AG09309 (cell line): ENCODE measurements at places on chromosomes 6 and 20.

DNA sequence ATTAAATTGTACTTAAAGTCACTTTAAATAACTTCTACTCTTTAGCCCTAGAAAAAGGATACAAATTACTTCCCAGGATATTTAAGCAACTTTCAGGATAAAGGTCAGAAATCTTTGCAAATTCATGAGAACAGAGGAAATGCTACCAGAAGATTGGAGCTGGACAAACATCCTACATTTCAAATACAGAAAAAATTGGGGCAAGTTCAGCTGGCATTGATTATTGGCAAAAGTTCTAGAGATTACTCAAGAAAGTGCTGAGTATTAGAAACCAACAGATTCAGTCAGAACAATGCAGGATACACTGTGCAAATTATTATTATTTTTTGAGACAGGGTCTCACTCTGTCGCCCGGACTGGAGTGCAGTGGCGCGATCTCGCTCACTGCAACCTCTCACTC, 6.0 kb downstream of the SLC22A23 start:
- no peak for DNase-seq

DNA sequence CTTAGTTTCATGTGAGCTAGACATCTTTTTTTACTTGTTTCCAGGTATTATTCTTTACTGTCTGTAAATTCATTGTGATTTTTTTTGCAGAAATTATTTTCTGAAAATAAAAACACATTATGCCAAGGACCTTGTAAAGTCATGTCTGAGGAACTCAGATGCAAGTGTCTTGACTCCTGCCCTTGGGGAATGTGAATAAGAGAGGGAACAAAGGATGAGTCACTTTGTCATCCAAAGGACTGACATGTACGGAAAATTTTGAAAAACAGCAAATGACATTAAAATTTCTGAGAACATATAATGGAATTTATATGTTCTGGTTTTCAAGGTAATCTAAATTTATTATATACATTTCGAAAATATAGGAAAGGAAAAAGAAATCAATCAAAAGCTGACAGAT, 660.4 kb downstream of the CD109 start:
- DNase-seq, result no peak

DNA sequence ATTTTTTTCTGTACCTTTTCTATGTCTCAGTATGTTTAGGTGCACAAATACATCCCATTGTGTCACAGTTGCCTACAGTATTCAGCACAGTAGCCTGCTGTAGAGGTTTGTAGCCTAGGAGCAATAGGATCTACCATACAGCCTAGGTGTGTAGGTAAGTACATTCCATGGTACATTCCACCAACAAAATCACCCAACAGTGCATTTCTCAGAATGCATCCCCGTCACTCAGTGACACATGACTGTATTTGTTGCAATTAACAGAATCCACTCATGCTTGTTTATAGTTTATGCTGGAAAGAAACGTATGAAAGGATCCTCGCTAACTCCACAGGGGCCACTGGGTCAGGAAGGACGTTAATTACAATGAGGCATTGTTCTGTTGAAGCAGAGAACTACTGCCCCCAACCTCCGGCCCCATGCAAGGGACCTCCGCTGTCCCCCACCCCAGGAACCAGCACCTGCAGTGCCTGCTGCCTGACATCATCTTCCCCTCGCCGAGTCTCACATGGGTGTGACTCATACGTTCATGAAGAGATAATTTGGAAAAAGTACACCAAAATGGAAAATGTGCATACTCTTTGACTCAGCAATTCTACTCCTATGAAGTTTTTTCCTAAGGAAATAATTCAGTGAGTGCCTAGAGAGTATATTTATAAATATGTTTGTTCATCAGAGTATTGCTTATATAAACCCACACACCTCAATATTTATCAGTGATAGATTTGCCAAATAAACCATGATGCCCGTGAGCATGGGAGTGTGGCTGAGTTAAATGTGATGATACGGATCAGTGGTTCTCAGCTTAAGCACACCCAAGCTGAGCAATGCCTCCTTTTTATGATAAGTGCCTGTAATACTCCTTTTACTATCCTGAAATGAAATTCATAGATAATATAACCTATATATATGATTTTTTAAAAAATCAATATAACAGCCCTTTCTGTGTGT, 156.4 kb upstream of the ECI2 start:
- no peak for DNase-seq

DNA sequence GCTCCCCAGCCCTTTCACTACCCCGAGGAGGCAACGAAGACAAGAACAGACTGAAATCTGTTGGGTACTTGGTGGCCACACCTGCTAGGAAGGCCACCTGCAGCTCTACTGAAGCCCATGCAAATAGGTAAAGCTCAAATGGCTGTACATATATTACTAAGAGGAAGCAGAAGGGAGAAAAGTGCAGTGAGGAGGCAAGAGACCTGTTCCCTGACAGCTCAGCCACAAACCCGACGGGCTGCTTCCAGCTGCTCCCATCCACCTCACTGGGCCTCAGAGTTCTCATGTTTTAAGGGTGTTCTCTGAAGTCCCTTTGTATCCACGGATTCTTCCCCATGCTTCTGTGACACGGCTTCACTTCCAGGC, 24.6 kb downstream of the TRAM2 start:
- no peak for DNase-seq

DNA sequence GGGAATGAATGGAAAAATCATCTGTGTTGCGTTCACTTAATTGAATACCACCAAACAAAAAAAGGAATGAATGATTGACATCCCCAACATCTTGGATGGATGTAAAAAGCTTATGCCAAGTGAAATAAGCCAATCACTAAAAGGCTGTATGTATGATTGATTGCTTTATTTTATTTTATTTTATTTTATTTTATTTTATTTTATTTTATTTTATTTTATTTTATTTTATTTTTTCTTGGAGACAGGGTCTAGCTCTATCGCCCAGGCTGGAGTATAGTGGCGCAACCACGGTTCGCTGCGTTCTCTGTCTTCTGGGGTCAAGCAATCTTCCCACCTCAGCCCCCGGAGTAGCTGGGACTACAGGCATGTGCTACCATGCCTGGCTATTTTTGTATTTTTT, 263.3 kb downstream of the CDKAL1 start:
- no peak for DNase-seq

DNA sequence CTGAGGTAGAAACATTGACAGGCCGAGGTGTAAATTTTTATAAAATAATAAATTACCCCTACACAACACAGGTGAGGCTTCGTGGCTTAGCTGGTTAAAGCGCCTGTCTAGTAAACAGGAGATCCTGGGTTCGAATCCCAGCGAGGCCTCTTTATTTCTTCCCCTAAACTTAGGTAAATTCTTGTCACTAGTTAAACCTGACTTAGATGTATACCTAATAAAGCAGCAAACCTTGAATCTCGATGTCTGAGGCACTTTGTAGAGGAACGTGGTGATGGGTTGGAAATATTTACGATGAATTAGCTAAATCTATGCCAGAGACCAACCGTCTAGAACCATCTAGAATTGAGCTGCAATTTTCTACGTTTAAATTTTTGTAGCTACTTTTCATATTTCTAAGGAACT, 185.6 kb downstream of the OR2B2 start:
- no peak for DNase-seq

GRCh38 chr6:140956571-140957369, 1176.0 kb upstream of the GJE1 start:
- no peak for DNase-seq

DNA sequence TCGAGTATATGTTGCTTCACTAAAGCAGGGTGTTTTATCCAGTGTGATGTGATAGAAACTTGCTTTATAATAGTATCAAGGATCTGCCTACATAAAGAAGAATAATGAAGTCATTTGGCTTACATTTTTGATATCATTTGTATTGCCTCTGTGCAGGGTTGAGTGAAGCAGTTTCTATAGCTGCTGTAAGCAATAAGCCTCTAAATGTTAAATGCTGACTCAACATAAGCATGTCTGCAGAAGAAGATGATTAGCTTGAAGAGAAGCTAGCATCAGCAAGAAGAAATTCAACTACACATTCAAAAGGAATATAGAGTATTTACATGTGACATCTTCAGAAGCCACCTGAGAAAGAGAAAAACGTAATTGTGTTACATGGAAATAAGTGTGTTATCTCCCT, 17.6 kb downstream of the SLC35F1 start:
- DNase-seq, result no peak

- no peak for DNase-seq
Measured at GRCh38 chr20:13687815-13688214, 49.1 kb upstream of the TASP1 start.

GRCh38 chr6:19354181-19354580, 483.0 kb upstream of the ID4 start:
- no peak for DNase-seq

DNA sequence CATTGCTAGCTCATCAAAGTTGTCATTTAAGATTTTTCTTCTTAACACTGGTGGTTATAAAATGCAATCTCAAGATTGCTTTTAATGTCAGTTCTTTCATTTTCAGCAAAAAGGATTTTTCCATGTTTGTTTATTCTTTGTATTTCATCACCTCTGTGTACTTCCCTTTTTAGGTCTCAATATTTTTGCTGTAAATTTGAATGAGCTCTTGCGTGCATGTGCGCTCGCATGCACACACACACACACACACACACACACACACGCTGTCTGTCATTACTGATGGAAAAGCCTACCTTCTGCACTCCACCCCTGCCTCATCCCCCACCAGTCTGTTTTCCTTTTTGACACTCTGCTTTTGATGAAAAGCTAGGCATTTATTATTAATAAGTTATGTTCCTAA, 85.3 kb upstream of the FYN start:
- DNase-seq, result no peak

DNA sequence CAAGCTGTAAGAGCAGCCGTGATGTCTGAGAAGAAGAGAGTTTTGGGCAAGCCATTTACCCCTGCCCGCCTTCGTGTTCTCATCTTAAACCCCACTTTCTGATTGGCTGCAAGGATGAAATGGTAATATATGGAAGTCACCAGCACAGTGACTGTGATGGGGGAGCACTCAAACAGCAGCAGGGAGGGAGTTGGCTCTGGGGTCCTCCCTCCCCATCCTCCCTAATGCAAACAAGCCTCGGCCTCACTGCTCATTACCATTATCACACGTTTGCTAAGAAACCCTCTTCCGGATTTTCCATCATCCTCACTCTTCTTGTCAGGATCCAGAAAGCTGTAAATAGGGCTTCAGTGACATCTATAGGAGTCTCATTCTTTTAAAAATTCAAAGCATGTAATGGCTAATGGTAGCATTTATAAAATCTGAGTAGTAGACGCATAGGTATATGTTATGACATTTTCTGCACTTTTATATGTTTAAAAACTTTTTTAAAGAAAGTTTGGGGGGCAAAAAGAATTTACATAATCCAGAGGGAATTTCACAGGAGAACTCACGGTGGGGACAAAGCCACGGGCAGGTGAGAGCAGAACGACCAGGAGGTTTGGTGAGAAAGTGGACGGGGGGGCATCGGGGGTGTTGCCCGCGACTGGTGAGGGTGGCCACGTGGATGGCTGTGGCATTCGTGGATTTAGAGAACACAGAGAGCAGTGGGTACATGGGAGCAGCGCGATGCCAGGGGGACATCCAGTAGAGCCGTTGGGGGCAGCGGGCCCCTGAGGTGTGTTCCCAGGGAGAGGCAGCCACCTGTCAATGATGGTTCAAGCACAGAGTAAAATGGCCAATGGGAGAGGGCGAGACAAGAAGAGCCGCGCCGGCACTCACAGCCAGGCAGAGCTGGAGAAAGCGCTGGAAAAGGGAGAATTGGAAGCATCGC, 29.6 kb downstream of the SUMO4 start:
- no peak for DNase-seq

- DNase-seq, result no peak
Measured at GRCh38 chr20:61886721-61887595, 178.7 kb downstream of the TAF4 start.

GRCh38 chr6:109008537-109009235, 86.0 kb downstream of the SESN1 start:
- no peak for DNase-seq

DNA sequence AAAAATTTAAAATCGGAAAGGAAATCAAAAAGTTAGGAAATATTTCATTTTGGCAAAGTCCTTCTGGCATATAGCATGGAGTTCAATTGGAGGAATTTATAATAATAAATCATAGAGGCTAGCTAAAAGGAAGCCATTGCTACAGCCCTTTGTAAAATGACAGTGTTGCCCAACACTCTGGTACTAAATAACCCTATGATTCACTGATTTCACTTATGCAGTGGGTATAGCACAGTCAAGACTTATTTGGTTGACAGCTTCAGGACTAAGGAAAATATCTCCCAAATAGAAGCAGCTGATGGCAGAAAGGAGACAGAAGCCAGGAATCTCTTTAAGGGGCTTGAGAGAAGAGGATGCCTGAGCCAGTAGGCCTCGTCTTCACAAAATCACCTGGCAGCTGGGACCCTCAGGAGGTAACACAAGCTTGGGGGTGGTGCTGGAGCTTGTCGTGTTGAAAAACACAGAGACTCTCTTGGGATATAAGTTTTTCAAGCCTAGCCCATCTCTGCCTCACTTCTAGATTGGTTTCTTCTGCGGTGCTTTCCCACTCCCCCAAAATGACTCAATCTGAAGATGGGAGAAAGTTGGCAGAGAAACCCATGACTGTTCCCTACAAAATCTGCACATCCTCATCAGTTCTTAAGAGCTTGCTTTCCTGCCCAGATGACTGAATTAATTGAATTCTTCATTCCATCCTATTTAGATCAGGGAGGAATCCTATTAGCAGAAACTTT, 38.4 kb upstream of the EYA4 start:
- no peak for DNase-seq

DNA sequence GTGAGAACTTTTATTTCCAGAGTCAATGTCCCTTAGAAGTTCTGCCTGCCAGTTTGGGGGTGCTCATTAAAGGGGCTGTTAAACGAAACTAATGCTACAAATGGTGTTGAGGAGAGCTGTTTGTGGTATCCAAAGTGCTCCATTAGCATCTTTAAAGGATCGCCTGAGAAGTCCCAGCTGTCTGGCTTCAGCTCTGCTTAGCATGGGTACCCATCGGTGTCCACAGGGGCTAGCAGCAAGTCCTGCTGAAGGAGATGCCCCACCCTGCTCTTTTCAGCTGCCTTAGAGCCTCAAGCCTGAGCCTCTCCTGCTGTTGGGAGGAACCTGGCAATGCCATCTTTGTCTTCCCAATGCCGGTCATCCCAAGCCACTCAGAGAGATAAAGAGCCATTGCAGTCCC, 111.1 kb downstream of the FOXO3 start:
- DNase-seq, result no peak

DNA sequence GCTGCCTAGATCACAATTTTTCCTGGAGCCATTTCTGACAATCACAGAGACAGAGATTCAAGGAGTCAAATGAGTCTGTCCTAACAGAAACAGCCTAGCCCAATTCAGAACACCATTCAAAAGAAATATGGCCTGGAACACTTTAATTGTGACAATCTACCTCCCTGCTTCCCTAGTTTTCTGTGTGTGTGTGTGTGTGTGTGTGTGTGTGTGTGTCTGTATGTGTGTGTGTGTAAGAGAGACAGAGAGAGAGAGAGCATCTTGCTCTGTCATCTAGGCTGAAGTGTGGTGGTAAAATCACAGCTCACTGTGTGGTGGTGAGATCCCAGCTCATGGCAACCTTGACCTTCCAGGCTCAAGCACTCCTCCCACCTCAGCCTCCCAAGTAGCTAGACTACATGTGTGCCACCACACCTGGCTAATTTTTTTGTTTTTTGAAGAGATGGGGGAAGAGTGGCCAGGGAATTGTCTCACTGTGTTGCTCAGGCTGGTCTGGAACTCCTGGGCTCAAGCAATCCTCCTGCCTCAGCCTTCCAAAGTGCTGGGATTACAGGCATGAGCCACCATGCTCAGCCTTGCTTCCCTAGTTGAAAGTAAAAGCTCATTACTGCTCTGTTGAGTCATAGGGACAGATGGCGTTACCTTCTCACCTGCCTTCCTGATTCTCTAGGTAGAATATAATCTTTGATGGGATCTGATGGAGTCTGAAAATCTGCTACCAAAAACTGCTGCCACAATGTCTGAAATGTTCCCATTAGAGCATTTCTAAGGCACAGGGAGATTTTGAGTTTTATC, 89.6 kb upstream of the BEND6 start:
- DNase-seq, result no peak
